ENCODE measurements at places on chromosomes 2 and 18.

DNA sequence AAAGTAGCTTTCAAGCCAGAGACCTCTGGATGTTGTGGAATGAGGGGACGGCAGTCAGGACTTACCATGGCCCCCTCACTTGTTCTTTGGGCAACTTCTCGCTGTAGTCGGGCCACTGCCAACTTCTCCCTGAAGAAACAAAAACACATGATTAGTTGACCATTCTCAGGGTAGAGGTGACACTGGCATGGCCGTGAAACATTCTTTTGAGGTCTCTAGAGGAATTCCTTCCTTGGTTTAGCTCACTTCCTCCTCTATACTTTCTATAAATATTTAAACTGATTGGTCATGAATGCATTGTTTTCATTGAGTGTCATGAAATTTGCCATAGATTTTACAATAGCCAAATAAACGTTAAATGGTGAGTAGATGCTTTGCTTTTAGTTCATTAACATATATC is 354.6 kb downstream of the NCKAP5 start:
- DNase-seq: no peak

GRCh38 chr2:238866656-238867277 is 18.9 kb downstream of the TWIST2 start:
- no peak for DNase-seq

DNA sequence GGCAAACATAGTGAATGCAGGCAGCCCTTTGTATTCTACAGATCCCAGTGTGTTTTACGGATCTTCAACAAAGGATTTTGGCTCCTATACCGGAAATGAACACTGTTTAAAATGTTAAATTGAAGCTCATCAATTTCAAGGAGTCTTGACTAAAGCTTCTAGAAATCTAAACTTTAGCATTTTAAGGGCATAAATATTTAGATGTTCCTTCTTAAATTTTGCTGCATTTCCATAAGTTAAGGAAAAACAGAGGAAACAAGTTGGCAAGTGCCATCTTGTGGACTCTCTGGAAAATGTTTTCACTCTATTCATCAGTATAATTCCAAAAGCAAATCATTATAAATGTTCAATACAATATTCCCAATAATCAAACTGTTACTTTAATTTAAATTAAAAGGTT is 19.6 kb downstream of the CHN1 start:
- no peak for DNase-seq

- DNase-seq: no peak
Measured at GRCh38 chr2:109299536-109299935, 170.5 kb downstream of the SH3RF3 start.

- DNase-seq: no peak
Measured at GRCh38 chr2:172377408-172377807, 50.0 kb upstream of the ITGA6 start.

DNA sequence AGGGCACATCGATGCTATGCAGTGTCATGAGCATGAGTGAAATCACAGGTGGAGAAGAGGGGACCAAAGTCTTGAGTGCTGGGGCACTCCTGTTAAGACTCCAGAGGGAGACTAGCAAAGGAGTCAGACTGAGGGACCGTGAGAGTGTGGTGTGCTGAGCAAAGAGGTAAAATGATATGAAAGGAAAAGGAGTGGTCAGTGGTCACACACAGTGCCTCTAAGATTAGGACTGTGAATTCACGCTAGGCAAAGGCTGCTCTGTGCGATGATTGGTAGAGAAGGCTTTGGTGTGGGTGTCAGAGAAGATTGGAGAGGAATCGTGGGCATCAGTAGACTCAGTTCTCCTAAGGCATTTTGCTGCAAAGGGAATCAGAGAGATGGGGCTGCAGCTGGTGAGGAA is 12.8 kb downstream of the SOCS6 start:
- DNase-seq: no peak
